ENCODE measurements at places on chromosomes 16 and 17.
A peak's percentile ranks its signal among the peaks of the same experiment; 100 is the strongest.

DNA sequence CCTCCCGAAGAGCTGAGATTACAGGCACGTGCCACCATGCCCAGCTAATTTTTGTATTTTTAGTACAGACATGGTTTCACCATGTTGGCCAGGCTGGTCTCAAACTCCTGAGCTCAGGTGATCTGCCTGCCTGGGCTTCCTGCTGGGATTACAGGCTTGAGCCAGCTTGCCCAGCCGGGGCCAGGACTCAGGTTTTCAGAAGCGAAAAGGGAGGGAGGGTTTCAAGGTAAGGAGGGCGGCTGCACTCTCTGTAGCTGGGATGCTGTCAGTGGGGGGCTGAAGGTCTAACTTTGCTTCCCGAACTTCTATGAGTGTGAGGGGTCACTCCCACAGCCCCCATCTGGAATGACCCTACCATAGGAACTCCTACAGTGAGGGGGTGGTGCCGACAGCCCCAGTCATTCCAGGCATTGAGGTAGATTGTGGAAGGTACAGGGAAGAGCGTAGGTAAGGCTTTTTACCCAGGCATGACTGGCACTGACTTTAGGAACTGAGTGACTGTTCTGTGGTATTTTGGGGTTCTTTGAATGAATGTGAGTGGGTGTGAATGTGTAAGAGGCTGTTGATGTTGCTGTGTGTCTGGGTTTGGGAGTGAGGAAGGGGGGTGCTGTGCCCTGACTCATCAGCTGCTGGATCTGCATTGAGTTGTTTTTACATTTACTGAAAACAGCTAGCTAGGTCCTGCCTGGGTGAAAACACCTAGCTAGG, 3.8 kb upstream of the C1QL1 start:
- peak; percentile 73 for DNase-seq

DNA sequence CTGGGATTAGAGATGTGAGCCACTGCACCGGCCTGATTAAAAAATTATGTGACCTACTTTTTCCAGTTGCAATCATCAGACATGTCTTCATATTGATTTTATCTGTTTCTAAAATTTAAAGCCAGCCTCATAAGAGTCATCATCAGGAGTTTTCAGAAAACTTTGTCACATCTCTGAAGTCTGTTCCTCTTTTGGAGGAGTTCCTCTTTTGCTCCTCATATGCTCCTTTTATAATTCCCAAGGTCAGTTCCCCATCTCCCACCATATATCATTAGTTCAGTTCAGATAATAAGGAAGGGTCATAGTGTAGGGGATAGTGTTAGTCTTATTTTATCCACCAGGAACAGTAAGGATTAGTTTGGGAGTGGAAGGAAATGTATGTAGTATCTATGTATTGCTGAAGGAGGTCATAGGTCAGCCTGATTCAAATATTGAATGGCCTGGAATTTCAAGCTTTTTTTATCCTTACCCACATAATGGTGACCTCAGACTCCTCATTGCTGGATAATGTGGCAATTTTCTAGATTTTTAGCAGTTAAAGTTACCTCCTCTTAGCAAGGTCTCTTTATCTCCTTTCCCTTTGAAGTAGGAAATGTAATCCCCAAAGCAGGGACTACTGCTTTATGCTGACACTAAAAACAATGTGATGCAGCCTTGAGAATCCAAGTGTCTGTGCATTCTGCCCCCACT, 13.8 kb upstream of the DUSP14 start:
- DNase-seq = no peak

GRCh38 chr17:60231234-60231633, 81.5 kb downstream of the CA4 start:
- peak; percentile 39 for DNase-seq

DNA sequence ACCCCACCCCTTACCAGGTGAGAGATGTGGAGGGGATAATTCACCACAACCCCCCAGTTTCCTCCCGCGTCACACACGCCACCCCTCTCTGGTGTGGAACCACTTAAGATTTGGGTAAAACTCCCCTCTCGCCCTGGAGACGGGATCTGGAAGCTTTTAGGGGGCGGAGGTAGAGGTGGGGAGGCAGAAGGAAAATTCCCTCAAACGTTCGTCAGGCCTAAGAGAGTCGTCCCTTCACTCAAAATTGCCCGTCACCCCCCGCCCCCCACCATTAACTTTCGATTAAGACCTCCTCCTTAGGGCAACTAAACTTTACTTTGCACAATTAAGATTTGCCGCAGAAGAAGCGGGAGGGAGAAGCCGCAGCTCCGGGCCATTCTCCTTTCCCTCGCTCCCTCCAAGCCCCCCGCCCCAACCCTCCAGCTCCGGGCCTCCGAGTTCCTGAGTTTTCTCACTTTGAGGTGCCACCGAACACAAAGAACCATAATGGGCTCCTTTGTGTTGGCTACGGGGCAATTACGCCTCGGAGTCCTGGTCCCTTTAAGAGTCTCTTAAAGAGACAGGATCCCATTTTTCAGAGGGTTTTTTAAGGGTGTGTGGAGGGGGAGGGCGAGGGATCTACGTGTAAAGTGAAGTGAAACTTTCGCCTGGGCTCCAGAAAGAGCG, 985 bp upstream of the FZD2 start:
- peak; percentile 80 for DNase-seq

DNA sequence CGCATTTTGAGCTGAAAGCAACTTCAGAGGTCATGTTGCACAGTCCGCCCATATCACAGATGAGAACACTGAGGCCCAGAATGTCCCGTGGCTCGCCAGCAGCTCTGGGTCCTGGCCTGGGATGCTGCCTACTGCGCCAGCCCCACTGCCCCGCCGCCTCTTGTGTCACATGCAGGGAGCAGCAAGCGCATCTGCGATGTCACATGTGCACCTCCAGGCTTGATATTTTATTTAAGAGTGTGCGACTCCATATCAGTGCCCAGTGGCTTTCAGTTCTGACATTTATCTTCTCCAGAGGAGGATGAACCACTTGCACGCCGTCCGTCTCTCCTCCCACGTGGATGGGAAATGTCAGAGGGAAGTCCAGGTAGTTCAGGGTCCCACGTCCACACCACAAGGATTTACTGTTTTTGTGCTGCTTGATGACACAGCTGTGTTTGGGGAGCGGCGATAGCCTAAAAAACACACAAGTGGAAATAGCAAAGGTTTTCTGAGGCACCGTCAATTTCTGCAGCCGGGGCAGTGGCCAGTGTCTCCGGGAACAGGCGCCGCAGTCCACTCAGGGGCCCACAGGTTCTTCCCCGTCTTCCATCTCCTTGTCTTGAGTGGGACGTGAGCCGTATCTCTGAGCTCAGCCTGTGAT, 7.0 kb upstream of the RBFOX3 start:
- no peak for DNase-seq

DNA sequence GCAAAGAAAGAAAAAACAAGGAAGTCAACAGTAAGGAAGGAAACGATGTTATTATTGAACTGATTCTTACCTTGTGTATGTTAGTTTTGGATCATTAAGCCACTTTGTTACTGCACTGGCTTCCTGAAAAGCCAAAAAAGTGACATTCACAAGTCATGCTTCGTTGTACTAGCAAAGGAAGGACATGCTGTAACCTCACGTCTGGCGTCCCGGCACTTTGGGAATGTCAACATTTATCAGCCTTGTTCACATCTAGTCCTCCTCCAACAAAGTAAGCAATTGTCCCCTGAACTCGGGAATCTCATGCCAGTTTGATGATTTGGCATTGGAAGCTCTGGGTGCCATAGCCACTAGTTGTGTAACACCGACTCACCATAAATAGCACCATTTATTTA, 731 bp upstream of the MKS1 start:
- no peak for DNase-seq

GRCh38 chr17:49985310-49985990, 9.6 kb downstream of the DLX3 start:
- no peak for DNase-seq
